Activated naive CD8-positive, alpha-beta T cell treated with anti-CD3 and anti-CD28 coated beads, Interleukin-2, amount 10 ng/mL, durations not matched to agents 7 days and 5 days (primary cell): ENCODE measurements at places on chromosomes 7 and 10. TPM values are rescaled to one million over a fixed set of nuclear protein-coding genes. Genes with fewer than 3 reads are reported as not detected.

DNA sequence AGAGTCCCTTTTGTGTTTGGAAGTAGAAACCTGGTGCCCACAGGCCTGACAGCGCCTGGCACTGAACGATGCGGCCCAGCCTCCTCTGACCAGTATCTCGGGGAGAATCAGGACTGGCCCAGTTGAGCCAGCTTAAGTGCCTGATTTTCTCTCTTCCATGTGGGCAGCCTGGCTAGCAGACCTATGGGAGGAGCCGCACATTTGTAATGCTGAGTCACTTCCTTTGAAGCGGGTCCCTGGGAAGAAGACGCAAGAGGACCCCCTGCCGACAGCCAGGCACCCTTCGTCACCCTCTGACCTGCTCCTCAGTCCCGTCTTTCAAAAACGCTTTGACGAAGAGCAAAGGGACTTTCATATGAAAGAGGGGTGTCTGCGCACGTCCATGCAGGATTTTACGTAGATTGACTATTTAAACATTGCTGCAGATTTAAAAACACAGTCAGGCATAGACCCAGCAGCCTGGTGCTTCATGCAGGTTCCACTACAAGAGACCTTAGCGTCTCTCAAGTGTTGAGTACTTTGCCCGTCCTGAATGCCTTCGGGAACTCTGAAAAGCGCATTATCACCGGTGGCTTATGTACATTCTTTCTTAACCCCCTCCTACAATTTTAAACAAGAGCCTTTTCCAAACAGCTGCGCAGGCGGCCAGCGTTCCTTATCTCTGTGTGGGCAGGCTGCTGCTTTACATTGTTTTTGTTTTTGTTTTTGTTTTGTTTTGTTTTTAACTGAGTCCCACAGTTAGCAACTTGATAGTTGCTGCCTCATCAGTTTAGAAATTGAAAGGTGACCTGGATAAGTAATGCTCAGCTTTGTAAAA lies 36.5 kb upstream of the AP5Z1 start:
- DNase-seq, result no peak

- no peak for DNase-seq
Measured at GRCh38 chr10:126349101-126349500, 39.2 kb downstream of the ADAM12 start.

DNA sequence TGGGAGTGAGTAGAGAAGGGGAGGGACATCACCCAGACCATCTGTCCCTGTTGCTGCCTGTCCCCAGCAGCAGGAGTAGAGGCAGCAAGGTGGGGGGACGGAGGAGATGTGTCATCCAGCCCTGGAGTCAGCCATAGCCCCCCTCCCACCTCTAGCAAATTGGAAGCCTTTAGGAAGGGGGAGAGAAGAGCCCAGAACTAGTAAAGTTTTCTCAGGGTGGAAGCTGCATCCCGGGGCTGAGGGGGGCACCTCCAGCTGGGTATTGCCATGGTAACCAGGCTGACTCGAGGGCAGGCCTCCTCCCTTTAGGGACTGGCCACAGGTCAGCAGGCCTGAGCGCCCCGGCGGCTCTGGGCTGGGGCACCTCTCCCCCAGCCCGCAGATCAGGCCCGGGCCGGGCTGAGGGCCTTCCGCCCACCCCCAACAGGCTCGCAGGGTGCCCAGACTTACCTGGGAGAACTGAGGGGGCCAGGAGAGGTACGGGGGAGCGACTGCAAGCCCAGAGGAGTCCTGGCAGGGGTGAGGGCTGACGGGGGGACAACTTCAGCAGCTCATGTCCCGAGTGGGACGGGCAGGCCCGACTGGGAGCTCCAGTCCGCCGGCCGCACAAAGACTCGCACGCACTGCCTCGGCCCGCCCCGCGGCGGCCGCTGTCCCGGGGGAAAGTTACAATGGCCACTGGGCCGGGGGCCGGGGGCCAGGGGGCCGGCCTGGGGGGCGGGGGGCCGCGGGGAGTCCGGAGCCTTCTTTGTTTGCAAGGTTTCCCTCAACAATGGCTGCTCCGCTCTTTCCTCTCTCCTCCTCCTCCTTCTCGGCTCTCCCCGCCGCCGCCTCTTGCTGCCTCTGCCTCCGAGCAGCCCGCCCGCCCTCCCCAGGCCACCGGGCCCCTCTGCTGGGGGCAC lies 6.0 kb downstream of the LDB1 start:
- peak; percentile 55 for DNase-seq

Gene TAS2R40
- total RNA-seq, result not detected

- no peak for DNase-seq
Measured at GRCh38 chr7:26590709-26591108, 273.7 kb downstream of the SKAP2 start.

Gene PRSS2
- not detected for total RNA-seq

DNA sequence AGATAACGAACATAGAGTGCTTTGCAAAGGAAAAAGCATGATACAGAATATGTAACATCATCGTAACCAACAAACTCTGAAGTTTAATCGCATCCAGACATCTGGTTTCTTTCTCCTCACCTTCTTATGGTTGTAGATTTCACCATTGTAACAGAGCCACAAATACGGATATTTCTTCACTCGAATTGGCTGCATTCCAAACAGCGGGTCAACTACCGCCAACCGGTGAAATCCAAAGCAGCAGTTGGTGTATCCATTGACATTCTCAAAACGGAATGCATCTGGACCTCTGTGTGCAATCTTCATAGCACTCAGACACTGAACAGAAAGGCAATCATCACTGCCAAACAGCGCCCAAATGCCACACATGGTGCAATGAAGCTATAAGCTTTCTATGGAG lies 3.4 kb downstream of the ASNS start:
- DNase-seq, result no peak

DNA sequence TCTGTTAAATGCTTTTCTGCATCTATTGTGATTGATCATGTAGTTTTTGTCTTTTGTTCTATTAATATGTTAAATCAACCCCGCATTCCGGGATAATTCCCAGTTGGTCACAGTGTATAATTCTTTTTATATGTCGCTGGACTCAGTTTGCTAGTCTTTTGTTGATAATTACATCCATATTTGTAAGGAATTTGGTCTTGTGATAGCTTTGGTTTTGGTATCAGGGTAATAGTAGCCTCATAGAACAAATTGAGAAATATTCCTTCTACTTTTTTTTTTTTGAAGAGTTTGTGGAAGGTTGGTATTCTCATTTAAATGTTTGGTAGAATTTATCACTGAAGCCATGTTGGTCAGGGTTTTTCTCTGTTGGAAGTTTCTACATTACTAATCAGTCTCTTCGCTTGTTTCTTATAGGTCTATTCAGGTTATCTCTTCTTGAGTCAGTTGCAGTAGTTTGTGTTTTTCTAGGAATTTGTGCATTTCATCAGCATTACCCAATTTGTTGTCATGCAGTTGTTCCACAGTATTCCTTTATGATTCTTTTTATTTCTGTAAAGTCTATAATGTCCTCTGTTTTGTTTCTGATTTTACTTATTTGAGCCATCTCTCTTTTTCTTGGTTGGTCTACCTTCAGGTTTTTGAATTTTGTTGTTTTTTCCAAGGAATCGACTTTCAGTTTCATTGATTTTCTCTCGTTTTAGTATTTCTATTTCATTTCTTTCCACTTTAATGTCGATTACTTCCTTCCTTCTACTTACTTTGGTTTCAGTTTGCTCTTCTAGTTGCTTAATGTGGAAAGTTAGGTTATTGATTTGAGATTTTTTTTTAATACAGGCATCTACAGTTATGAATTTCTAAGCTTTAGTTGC lies 64.6 kb upstream of the GJD4 start:
- no peak for DNase-seq

- no peak for DNase-seq
Measured at GRCh38 chr7:45053401-45053800, 35.4 kb downstream of the NACAD start.

Gene ANKRD61
- total RNA-seq, result not detected

GRCh38 chr7:45258533-45259226 lies 101.1 kb downstream of the RAMP3 start:
- DNase-seq, result no peak

Gene ADRB1
- total RNA-seq, result 1.0 TPM

DNA sequence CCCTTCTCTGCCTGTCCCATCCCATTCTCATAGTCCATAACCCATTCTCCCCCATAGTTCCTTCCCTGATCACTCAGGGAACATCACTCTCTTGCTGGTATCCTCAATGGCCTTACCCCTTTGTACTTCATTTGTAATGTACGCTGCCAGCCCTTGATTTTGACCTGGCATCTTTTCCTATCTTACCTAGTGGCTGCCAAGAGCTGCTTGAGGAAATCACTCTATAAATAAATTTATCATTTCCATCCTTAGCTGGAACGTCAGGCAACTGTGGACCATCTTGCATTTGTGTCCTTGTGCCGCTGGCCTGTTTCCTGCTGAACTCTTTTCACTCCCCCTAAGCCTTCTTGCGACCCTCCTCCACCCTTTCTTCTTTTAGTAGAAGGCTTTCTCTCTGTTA lies 14.0 kb downstream of the CDK14 start:
- DNase-seq, result no peak

GRCh38 chr7:93941945-93942344 lies 20.4 kb downstream of the GNG11 start:
- no peak for DNase-seq

Gene STEAP1B
- not detected for total RNA-seq

- peak; percentile 59 for DNase-seq
Measured at GRCh38 chr10:32207544-32207943, 139.4 kb downstream of the EPC1 start.

Gene SAMD9
- 65.4 TPM for total RNA-seq

DNA sequence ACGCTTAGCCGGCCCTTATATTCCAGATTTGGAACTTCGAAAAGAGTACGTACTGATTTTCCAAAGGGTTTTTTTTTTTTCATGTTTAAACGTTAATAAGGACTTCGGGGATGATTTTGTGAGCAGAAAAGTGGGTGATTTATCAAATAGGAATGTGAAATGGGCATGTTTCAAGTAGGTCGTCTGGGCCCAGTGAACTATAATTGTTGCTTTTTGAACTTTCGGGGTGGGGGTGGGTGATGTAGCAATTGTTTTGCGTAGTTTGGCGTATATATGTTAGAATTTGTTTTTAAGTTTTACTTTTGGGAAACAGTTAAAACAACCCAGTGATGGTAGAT lies 299 bp upstream of the PBLD start:
- no peak for DNase-seq

DNA sequence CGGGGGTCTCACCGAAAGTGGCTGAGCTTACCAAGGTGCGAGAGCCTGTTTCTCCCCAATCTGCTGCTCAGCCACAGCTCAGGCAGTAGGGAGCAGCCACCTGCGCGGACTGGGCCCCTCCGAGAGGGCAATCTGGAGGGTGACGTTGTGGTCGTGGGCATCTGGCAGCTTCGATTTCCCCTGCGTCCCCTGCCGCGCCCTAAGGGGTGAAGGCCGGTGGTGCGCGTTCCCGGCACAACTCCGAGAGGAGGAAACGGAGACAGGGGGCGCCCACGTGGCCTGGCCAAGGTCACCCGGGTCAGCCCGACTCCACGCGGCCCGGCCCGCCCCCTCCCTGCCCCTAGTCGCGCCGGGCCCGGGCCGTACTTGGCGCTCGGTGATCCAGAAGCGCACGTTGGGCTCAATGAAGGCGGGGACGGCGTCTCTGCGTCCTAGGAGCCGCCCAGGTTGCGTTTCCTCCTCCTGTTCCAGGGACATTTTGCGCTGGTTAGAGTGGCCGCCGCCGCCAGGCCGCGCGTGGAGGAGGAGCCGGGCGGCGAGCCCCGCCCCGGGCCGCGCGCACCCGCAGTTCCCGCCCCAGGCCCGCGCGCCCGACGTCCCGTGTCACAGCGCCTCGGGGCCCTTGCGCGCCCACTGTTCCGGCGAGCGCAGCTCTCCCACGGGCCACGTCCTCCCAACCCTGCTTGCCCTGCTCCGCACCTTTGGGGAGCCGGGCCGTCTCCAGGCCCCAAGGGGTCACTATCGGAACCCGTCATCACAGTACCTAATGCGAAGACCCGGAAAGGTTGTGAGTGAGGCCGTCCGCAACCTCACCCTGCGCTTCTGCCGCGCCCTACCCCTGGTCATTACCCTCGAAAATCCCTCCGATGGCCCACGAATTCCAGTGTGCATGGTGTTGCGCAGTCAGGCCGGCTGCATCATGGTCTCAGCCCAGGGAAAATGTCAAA lies at the start of gene SFXN4:
SFXN4 (minus strand) TSS at position 544 of the 947 bp plus-strand sequence; CDS start at position 477, 67 bp downstream.
- DNase-seq, result peak; percentile 92

Gene PBLD
- total RNA-seq, result 1.6 TPM

GRCh38 chr10:53166325-53166724 lies 393.7 kb upstream of the MBL2 start:
- DNase-seq, result no peak

Gene CDHR3
- total RNA-seq, result 5.1 TPM

DNA sequence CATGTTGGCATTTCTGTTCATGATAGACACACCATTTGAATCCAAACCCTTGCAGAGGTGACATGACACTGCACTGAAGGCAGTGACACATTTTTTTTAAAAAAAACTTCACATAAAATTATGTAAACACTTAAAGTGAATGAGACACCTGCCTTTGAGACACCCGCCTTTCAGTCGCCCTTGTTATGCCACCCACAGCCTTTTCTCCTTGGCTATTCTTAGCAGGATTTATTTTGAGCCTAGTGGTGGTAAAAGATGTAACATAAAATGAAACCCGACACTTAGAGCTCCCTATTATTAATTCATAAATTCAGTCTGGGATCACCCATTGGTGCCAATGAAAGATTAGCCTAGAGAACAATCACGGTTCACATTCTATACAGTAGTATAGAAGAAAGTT lies 161.3 kb downstream of the DYNC1I1 start:
- DNase-seq, result no peak

- DNase-seq, result no peak
Measured at GRCh38 chr7:116576350-116577319, 51.8 kb downstream of the CAV1 start.

Gene RAMP3
- total RNA-seq, result not detected

GRCh38 chr10:61172182-61172926 lies 228.4 kb upstream of the RHOBTB1 start:
- no peak for DNase-seq
